Effector memory CD4-positive, alpha-beta T cell (primary cell): ENCODE measurements at places on chromosomes 1 and 21.

GRCh38 chr1:116496380-116496779, 74.4 kb downstream of the CD58 start:
- DNase-seq: no peak

DNA sequence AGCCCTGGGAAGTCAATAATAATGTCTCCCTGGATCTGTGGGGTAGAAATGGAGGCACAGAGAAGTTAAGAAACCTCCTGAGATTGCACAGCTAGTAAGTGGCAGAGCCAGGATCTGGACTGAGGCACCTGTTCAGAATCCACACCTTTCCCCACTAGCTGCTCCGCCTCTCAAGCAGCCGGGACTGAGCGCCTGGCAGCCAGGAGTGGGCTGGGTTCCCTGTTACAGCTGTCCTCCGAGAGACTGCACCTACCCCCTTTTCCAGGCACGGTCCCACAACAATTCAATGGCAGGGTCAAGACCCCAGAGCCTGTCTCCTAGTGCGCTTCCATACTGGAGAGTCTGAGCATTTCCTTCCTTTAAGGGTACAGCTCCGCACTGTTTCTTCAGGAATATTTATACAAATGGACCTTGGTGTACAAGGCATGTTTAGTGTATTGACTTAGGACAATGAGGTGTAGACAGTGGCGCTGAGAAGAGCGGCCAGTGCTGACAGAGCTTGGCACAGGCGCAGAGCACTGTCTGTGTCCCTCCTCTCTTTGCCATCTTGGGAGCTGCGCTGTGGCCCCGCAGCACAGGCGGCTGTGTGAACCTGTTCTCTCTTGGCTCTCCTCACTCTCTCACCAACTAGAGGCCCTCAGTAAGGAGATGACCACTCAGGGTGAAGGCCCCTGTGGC, 24.4 kb downstream of the GRHL3 start:
- no peak for DNase-seq

GRCh38 chr1:147500309-147500839, 40.9 kb upstream of the BCL9 start:
- no peak for DNase-seq

DNA sequence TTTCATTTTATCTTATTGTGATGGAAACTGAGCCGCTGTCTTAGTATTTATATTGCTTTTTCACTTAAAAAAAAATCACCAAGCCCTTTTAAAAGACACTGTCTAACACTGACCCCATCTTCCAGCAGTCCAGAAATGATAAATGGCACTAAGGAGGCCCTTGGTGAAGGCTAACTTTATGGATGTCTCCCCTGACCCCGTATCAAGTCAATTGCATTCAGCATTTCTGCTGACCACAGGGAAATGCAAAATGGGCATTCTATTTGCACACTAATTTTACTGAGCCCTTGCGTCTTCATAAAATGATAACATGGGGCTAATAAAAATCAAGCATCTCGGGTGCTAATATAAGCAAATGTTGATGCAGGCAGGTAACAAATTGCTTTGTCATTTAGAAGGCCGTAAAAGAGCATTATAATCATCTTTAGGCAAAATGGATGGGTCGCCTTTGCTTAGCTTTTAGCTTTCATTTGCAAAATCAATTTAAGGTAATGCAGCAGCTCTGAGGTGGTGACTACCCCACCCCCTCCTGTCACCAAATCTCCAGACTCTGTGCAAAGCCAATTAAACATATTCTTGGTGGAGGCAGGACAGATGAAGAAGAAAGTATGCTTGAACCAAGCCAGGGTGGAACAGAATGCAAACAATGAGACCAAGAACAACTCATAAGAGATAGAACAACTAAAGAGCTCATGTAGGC, 110.8 kb downstream of the BEND5 start:
- DNase-seq: no peak

DNA sequence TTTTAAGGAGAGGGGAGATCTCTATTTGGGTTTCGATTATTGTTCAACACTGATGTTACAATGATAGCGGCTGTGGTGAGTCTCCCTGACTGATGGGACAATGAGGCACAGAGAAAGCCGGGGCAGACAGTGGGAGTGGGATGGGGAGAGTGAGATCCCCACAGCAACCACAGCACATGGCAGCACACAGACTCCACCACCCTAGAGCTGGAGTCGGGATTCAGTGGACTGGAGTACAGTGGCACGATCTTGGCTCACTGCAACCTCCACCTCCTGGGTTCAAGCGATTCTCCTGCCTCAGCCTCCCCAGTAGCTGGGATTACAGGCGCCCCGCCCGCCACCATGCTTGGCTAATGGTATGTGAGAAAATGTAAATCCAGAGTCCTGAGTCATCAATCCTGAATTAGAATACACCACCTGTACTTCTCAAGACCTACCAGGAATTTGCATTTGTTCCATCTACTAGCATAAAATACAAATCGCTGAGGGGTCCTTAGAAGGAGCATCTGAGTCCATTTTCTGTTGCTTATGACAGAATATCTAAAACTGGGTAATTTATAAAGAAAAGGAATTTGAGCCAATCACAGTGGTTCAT, 125.8 kb downstream of the TOMM20 start:
- no peak for DNase-seq

GRCh38 chr1:242008826-242009495, 10.1 kb upstream of the MAP1LC3C start:
- DNase-seq: no peak

DNA sequence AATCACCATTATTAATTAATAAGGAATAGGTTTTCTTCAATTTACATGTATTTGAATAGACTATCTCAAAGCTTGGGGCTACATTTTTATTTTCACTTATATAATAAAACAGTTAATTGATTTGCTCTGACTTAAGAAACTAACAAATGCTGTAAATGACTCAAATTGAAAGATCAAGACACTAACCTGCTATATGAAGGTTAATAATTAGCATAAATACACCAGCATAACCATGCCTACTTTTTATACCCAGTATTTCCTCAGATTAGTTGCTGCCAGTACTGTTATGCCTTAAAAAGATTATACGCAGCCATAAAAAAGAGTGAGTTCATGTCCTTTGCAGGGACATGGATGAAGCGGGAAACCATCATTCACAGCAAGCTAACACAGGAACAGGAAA, 1545.1 kb downstream of the AMY1C start:
- DNase-seq: no peak

DNA sequence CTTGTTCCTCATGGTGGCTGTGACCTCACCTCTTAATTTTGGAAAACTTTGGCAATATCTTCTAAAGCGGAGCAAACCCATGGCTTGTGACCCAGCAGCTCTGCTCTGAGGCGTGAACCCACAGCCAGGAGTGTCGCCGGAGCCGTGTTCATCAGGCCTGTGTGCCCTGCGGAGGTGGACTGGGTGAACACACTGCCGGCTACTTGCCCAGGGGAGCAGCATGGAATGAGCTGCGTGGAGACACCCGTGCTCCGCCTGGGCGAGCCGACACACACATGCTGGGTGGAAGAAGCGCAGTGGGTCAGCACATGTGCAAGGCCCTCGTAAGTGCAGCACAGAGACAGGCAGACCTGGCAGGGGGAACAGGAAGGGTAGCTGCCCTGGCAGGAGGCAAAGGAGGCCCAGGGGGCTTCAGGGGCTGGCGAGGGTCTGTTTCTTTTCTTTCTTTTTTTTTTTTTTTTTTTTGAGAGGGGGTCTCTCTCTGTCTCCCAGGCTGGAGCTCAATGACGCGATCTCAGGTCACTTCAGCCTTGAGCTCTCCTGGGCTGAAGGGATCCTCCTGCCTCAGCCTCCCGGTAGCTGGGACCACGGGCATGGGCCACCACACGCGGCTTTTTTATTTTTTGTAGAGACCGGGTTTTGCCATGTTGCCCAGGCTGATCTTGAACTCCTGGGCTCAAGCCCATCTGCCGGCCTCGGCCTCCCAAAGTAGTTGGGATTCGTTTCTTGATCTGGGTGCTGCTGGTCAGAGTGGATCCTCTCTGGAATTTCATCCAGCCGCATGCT, 41.8 kb downstream of the AGPAT3 start:
- DNase-seq: no peak

DNA sequence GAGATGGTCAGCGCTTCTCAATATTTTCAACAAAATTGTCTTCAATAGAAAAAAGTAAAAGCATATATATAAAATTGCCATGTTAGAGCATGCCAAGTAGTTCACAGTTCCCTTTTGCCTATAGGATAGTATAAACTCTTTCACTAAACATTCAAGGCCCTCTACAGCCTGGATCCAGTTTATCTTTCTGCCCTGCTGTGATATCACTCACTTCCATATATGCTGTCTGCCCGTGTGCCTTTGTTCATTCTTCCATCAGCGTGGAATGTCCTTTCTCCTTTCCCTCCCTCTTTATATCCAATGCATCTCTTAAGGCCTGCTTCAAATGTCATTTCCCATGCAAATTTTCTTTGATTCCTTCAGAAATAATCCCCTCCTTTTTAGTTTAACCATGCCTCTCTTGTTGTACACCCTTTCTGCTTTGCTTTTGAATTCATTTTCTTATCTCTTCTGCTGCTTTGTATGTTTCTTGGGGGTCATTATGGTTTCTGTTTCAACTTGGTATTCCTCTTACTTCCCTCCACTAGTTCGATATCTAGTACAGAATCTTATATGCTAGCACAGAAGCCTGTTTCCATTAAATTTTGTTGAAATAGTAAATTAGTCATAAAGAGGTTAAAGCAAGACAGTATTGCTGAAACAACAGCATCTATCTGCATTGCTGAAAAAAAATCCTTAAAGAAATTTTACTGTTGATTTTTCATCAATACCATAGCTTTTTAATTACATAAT, 44.7 kb downstream of the XCL2 start:
- no peak for DNase-seq

DNA sequence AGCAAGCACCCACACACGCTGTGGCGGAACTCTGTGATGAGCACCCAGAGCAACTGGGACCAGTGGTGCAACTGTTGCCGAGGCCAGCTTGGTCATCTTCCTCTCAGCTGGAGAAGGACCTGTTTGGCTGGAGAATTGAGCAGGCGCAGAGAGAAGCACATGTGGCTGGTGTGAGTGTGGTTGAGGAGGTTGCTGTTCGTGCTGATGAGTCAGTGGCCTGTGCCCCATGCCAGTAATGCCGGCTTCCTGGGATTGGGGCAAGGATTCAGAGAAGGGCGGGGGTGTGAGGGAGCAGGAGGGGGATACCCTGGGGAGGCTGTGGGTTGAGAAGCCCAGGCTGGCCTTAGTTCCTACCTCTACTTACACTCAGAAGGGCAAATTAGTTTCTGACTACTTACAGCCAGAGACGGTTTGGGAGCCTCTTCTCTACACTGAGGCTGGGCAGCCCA, 57.5 kb upstream of the EPS8L3 start:
- no peak for DNase-seq

GRCh38 chr1:202593845-202594244, 116.4 kb downstream of the SYT2 start:
- no peak for DNase-seq

GRCh38 chr1:1670866-1671265, 12.1 kb upstream of the CDK11B start:
- no peak for DNase-seq

GRCh38 chr1:72481420-72481970, 199.2 kb upstream of the NEGR1 start:
- DNase-seq: no peak

DNA sequence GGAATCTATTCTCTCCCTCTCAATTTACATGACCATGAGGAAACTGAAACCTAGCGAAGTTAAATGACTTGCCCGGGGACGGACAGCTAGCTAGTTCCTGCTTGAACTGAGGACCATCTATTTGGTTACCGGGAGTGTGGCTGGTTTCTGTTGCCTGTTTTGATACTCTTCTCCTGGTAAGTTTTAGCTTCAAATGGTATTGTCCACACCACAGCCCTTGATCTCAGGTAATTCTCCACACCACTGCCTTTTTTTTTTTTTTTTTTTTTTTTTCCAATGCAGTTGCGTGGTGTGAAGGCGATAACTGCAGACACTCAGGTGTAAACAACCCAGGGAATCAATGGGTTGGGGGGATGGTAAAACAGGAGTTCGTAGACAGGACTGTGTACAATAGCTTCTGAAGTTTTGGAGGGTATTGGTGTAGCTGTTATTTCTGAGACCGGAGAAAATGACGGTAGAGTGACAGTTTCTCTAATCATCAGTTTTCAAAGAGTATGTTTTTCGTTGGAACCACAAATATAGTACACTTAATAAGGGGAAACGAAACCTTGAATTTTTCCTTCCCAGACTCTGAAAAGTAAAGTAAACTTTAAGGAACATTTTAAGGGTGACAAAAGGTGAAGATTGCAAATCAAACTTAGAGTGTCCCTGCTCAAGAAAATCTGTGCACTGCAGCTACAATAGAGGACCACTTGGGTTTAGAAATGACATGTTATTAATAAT, 125.3 kb upstream of the CACYBP start:
- DNase-seq: no peak

- no peak for DNase-seq
These were observed 458.2 kb upstream of the DAB1 start for GRCh38 chr1:57882072-57882471.

DNA sequence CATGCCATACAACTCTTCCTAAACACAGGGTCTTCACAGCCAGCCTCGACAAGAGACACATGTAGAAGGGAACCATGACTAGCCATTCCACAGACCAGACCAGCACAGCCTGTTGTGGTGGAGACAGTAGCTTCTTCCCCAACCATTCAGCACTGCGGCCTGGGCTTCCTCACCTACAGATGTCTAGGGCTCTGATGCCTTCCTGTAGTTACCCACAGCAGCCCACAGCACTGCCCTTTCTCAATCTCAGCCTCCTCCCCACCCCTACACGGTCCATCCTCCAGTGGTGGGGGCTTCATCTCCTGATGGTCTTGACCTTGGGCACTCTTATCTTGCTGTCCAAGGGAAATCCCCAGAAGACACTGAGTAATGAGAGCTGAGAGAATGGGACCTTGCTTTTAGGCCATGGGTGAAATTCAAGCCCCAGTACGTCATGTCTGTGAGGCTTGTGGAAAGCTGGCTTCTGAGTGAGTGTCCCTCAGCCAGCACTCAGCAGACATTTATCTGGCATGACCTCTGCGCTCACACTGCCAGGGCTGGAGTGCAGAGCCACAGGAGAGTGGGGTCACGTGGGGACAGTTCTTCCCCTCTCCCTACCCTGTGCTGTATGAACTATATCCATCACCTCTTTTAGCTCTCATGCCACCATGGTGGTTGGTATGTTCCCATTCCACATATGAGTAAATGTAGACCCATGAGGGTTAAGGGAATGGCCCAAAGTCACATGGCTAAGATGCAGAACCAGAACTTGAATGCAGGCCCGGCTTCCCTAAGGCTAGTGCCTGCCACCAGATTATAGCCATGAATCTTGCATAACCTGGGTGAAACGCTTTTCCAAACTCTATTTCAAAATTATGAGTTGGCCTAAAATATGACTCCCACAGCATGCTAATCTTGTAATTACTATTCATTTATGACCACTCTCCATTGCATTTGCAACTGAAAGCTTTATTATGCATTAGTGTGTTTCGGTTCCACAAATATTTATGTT, 104.7 kb downstream of the HIVEP3 start:
- no peak for DNase-seq
